ENCODE measurements at places on chromosomes 6 and 20. TPM values are rescaled to one million over a fixed set of nuclear protein-coding genes. Genes with fewer than 3 reads are reported as not detected.

DNA sequence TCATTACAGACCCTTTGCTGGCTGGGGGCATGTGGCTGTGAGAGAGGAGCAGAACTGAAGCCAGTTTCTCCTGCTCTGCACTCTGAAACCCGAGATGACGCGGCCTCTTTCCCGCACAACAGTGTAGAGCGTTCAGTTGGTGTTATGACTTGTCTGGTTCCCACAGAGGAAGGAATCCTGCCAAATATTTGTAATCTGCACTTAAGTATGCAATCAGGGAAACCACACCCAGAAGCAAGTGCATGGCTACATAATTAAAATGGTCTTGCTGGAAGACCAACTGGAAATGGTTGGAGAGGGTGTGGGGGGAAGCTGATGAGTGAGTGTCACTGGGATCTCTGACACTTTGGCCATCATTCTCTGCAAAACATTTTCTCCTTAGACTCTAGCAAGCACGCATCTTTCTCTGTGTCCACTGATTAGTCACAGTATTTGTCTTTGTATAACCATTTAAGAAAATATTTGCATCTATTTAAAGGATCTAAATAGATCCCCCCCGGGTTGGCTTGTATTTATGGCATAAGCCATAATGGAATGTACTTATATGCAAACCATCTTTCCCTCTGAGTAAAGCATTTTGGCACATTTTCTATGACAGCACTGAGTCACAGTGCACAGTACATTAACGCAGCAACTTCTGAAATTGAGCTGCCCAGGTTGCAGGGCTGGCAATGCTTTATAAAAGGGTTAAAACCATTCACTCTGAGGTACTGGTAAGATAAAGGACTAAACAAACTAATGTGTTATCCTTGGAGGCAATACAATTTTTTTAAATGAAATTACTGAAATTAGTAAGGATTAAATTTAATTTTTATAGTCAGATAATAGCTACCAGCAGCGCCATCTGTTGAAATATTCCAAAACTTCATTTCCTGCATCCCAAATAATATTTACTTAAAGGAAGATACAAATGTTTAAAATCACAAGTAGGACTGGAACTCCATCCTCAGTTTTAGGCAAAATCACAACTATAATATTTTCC is 76.7 kb downstream of the FOXC1 start:
- no peak for DNase-seq

DNA sequence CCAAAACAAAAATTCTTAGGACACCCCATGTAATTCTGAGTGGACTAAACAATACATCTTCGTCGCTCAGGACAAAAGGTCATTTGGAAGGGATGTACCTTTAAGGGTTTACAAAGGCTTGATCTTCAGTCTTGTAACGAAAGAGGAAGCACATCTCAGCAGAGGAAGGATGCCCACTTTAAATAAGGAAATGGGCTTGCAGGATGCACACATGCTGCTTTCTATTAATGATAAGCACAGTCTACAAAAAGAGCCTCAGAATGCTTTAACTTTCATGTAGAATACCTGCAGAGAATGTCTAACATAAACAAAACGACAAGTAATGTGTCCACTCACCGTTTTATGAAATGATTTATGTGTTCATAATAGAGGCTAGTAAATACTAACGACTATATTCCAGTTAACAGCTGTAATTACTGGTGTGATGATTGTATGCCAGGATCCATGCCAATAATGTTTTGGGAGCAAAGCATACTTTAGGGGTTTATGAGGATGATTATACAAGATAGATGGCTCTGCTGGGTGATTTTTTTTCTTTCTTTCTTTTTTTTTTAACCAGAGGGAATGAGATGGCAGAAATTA is 216.9 kb downstream of the GMDS start:
- no peak for DNase-seq

The PROKR2 gene
- not detected for total RNA-seq

The WFDC5 gene
- total RNA-seq, result not detected

The MACROD2 gene
- 1.1 TPM for total RNA-seq

Measured in naive thymus-derived CD8-positive, alpha-beta T cell (primary cell).